ENCODE measurements at places on chromosomes 6 and 20.

DNA sequence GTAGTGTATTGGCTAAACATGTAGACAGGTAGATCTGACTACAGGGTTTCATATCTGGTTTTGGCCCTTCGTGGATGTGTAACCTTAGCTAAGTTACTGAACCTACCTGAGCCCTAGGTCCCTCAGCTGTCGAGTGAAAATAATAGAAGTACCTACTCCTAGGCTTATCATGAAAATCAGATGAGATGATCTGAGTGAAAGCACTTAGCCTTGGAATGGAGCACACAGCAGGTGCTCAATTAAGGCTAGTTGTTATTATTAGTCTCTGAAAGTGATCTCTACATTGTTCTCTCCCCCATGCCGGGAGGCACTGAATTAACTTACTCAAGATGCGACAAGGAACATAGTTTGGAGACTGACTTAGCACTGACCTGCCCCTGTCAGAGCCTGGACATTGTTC lies 174.7 kb upstream of the ZNF217 start:
- no peak for DNase-seq

DNA sequence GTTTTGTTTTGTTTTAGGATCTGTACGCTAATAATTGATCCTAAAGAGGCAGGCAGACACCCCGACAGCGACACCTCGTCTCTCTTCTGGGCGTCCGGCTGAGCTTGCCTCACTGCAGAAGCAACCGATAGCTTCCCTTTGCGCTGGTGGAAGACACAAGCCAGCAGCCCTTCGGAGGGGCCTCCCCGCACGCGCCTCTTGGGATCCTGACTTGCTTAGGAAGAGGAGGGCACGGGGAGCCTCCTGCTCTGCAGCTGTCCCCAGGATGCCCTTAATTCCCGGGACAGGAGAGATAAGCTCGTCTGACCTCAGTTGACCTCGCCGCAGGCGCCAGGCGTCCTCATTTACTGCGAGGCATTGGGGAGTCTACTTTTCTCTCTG lies 94.0 kb downstream of the CD83 start:
- DNase-seq: no peak

- DNase-seq: no peak
These were observed 15.7 kb upstream of the UNC93A start for GRCh38 chr6:167275436-167275835.

GRCh38 chr6:143279385-143279784 lies 171.1 kb downstream of the ADAT2 start:
- DNase-seq: no peak

DNA sequence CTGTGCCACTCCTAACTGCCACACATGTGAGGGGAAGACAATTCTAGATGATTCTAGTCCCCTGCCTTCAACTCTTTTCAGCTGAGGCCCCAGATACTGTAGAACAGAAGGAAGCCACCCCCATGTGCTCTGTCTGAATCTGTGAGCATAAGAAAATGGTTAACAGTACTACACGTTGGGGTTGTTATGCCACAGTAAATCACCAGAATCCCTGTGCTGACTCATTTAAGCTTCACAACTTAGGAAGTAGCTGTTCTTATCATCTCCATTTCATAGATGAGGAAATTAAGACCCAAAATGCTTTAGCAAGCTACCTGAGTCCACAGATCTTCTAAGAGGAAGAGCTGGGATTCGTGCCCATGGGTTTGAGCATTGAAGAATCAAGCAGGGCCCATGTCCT lies 27.4 kb upstream of the SCRT2 start:
- DNase-seq: no peak

GRCh38 chr6:115554060-115554459 lies 506.6 kb downstream of the FRK start:
- no peak for DNase-seq

DNA sequence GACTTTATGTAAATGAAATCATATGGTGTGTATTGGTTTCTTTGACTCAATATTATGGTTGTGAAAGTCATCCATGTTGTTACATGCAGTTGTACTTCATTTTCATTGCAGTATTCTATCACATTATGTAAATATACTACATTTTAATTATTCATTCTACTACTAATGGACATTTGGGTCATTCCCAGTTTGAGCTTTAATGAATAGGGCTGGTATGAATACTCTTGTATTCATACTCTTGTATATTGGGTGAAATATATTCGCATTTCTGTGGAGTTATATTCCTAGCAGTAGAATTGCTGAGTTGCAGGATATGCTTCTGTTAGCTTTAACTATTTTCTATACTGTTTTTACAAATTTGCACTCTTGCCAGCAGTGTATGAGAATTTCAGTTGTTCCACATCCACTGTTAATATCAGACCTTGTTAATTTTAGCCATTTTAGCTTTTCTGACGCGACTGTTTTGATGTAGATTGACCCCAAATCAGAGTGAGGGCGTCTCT lies 944.3 kb downstream of the KIF16B start:
- no peak for DNase-seq

GRCh38 chr20:60512443-60512842 lies 554.2 kb downstream of the CDH26 start:
- DNase-seq: no peak

DNA sequence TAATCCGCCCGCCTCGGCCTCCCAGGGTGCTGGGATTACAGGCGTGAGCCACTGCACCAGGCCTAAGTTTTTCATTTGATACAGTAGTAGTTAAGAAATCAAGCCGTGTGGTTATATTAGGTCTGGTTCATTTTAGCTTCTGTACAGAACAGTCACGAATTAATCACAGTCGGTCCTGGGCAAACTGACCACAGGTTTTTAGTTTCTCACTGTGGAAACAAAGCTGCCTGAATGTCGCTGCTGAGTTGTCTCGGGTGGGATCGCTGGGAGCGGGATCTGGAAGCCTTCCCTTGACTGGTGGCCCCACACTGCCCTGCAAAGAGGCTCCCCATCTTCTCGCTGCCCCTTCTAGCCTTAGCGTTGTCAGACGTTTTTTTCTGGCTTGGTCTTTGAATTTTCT lies 18.6 kb downstream of the UCKL1 start:
- DNase-seq: no peak

- peak; percentile 29 for DNase-seq
These were observed 557.6 kb upstream of the MARCKS start for GRCh38 chr6:113299531-113299930.

DNA sequence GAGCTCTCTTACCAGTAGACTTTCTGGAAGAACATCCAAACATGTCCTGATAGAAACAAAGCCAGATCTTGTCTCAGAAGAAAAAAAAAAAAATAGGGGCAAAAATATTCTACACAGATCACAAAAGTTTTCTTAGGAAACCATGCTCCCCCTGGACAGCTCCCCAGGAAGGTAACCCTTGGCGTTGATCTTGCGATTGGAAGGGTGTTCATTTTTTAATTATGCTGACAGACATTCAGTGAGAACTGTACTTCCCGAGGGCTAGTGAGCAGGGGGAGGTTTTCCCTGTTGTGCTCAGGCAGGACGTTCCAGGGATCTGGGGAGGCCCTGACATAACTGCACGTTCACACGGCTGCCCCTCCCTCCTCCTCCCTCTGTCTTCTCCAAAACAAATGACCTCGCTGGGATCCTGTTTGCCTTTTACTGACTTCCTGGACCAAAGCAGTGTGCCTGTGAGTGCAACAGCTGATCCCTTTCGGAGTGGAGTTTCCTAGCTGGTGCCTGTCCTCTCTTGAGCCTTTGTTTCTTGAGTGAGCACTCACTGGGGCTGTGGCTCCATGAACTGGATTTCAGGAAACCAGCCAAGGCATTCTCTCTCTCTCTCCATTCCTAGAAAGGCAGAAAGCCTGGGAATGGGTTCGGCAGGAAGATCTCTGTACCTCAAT lies 46.7 kb downstream of the MARCKS start:
- no peak for DNase-seq

DNA sequence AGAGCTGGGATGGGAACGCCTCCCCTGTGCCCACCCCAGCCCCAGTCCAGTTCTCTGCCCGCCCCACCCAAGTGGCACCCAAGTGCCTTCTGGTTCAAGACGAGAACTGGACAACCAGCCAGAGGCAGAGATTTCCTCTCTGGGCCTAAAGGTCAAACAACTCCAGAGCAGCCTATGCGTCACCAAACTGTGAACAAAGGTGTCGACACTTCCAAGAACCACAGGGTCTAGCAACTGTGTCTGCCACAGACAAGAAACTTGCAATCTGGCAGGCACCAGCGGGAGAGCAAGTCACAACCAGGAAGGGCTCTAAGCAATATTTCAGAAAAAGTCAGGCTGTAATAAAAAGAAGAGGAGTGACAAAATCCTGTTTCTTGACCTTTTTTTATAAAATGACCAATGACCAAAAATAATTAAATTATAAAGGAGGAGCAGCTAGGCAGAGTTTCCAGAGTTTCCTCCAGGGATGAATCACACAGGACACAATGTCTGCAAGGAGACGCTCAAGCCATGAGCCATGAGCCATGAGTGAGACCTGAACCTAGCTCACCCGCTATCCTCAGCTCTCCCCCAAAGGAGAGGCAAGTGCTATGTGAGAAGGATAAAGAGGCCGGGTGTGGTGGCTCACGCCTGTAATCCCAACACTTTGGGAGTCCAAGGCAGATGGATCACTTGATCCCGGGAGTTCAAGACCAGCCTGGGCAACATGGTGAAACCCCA lies 11.1 kb downstream of the EDEM2 start:
- DNase-seq: no peak

DNA sequence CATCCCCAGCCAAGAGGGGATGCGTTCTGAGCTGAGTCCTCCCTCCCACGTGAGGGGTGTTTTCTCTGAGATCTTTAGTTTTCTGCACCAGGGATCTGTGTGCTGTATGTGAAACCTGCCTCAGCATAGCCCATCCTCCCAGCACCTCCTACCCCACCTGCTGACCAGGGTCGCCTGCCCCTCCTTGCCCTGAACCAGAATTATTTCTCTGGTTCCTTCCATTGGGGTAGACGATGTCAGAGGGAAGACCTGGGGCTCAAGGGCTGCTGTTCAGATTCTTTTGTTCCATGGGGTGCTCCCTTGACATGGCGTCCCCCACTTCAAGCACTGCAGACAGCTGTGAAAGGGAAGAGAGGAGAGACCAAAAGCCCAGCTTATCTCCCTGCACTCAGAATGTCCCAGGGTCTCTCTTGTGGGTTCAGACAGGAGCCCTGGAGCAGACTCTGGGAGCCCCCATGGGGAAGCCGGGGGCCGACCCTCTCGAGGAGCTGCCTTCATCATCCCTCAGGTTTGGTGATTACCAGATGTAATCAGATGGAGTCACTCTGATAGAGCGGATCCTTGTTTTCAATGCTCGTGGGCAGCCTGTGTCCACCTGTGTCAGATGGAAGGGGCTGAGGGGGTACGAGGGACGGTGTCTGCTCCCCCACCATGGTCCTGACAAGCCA lies 74.3 kb downstream of the ERMARD start:
- no peak for DNase-seq

- no peak for DNase-seq
These were observed 13.0 kb downstream of the PNISR start for GRCh38 chr6:99412065-99412464.

DNA sequence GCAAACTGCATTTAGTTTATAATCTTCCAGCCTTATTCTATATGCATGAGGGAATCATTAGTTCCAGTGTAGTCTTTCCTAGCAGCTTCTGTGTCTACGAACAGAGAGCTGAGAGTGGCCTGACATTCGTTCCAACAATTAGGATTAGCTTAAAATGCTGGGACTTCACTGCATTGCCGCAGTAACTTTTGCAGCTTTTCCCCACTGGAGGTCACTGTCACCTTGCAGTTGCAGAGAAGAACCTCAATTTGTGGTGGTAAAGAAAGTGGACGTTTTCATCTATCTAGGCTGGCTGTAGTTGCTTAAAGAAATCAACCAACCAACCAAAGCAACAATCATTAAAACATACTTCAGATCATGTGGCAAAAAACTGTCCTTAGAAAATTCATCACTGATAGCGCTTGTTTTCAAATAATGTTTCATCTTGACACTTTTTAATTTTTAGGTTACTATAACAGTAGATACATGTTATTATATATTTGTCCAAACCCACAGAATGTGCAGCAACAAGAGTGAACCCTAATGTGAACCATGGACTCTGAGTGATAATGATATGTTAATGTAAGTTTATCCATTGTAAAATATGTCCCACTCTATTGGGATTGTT lies 12.2 kb downstream of the MYLK4 start:
- no peak for DNase-seq

GRCh38 chr6:135056632-135057031 lies 2.0 kb upstream of the HBS1L start:
- no peak for DNase-seq

GRCh38 chr6:150788089-150788488 lies 77.4 kb upstream of the MTHFD1L start:
- no peak for DNase-seq

- no peak for DNase-seq
These were observed 118.4 kb upstream of the SLC2A12 start for GRCh38 chr6:134170844-134171243.

GRCh38 chr6:170553534-170554012 lies 466 bp upstream of the PSMB1 start:
- peak; percentile 54 for DNase-seq

GRCh38 chr20:37102571-37102970 lies 6.8 kb upstream of the RBL1 start:
- DNase-seq: no peak

DNA sequence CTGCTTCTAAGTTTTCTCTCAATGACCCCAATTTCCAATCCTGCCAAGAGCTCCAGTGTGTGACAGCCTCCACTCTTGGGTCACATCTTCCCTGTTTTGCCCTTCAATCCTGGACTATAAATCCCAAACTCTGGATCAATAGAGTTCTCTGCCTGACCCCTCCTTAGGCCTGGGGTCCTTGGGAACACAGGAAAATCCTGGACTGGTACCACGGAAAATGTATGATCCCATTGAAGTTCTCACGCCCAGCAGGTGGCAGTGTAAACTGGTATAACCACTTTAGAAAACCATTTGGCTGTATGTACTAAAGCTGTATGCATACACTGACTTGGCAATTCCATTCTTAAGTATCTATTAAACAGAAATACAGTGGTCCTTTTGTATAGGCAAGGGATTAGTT lies 98.0 kb downstream of the SNAP25 start:
- DNase-seq: no peak

DNA sequence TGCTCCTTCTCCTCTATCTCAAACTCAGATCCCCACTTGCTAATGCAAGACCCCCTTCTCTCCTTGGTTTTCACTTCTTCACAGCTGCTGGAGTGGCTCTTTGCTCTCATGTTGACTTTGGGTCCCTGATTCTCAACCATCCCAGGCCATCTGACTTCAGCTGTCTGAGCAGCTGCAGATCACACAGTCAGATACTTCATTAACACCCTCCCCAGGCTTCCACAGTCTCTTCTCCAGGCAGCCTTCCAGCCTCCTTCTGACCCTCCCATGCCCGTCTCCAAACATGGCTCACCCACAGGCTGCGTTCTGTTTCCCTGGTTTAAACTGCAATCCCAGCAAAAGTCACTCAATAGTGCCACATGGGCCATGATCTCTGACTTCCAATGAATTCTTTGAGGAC lies 65.4 kb downstream of the HIVEP2 start:
- no peak for DNase-seq

- DNase-seq: no peak
These were observed 126.4 kb downstream of the SCML4 start for GRCh38 chr6:107697682-107698081.

GRCh38 chr20:17648791-17649730 lies 33.0 kb downstream of the RRBP1 start:
- DNase-seq: peak; percentile 53

GRCh38 chr6:8958894-8959511 lies 523.7 kb upstream of the SLC35B3 start:
- DNase-seq: no peak

GRCh38 chr6:33827546-33828451 lies 24.0 kb upstream of the MLN start:
- no peak for DNase-seq

GRCh38 chr20:52645822-52646221 lies 326.3 kb upstream of the TSHZ2 start:
- no peak for DNase-seq

All from NCI-H1092 (cell line).